ENCODE measurements at places on chromosomes 5 and 9. TPM values are rescaled to one million over a fixed set of nuclear protein-coding genes. Genes with fewer than 3 reads are reported as not detected.

RGS7BP gene
- 24.1 TPM for total RNA-seq

CCL27 gene
- not detected for total RNA-seq

PKD2L2 gene
- total RNA-seq, result not detected

HEMGN gene
- not detected for total RNA-seq

SH3TC2 gene
- 2.5 TPM for total RNA-seq

- no peak for DNase-seq
These were observed 332.3 kb upstream of the NUDT12 start for GRCh38 chr5:103894882-103895281.

- no peak for DNase-seq
These were observed 1.1 kb downstream of the MVB12B start for GRCh38 chr9:126327714-126328185.

GRCh38 chr5:160511280-160511929 lies 89.8 kb downstream of the PTTG1 start:
- DNase-seq, result no peak

DNA sequence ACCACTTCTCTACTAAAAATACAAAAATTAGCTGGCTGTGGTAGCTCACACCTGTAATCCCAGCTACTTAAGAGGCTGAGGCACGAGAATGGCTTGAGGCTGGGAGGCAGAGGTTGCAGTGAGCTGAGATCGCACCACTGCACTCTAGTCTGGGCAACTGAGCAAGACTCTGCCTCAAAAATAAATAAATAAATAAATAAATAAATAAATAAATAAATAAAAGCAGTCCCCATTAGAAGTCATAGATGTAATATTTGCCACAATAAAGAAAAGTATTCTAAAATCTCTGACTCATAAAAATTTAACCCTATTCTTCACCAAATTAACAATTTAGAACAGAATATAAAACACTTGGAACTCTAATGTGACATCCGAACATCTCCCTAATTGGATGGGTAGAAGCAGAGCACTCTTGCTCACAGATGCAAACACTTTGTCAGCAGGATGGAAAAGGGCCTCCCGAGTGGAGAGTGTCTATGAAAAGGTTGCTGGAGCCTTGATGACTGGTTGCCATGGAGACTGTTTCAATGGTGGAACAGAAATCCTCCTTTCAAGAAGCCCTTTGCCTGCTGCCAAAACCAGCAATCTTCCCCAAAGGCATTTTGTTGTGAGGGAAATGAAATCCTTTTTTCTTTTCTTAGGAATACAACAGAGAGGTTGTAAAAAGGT lies 38.9 kb upstream of the TRAF1 start:
- DNase-seq, result no peak

DNA sequence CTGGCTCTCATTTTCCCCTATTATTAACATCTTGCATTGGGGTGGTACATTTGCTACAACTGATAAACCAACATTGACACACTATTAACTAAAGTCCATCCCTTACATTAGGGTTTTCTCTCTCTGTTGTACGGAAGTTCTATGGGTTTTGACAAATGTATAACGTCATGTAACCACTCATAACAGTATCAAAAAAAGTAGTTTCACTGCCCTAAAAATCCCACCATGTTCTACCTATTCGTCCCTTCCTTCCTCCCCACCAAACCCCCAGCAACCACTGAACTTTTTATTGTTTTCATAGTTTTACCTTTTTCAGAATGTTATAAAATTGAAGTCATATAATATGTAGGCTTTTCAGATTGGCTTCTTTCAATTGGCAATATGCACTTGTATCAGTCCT lies 40.1 kb downstream of the MLLT3 start:
- DNase-seq, result no peak

DNA sequence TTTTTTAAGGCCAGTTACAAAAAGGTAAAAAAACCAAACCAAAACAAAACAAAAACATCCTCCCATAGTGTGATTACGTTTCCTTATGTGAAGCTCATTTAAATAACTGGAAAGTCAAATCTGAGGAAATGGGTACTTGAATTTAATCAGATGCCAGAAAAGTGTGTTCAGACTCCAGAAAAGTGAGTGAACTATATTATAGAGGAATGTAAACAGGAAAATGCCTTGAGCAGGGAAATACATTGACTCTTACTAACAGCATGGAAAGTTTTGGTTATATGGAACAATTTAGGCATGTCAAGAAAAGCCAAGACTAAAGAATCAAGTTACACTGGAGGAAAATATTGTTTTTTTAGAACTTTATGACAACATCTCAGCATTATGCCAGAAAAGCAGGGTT lies 37.8 kb upstream of the RNF20 start:
- DNase-seq, result no peak

Measured in glomerular endothelial cell (primary cell).